ENCODE measurements at places on chromosomes 1 and 21.

- no peak for DNase-seq
Measured at GRCh38 chr1:231872461-231872910, 245.9 kb downstream of the DISC1 start.

DNA sequence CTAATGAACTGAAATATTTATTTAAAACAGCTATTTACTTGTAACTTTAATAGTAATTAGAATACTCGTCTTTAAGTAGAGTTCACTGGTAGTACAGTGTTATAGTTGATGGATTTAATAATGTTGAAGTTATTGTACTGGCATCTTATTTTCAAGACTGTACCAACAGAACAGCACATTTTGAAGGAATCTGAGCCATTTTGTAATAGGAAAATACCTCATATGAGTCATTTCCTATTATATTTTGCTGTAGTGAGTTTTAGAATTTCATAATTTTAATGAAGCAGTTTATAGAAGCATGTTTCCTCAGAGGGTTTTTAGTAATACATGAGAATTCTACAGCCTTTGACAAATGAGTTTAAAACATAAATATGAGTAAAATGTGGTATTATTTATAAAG lies 258.3 kb downstream of the OLFM3 start:
- DNase-seq = no peak

DNA sequence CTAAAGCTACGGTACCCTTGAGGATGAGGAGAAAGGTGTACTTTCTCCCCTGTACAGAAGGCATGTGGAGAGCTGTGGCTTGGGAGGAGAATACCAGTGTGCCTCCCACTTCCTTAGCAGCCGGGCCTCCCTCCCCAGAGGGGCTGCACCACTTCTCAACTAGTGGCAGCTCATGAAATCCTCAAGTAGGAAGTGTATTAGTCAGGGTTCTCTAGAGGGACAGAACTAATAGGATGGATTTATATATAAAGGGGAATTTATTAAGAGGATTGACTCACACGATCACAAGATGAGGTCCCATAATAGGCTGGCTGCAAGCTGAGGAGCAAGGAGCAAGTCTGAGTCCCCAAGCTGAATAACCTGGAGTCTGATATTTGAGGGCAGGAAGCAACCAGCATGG lies 53.1 kb upstream of the PPP2R5A start:
- no peak for DNase-seq

GRCh38 chr21:37748351-37748750 lies 167.9 kb downstream of the KCNJ6 start:
- DNase-seq = no peak

GRCh38 chr1:199452627-199453026 lies 574.9 kb upstream of the NR5A2 start:
- DNase-seq = no peak

- no peak for DNase-seq
Measured at GRCh38 chr1:7224644-7225043, 439.4 kb downstream of the CAMTA1 start.

- no peak for DNase-seq
Measured at GRCh38 chr1:184370850-184371249, 16.0 kb upstream of the C1orf21 start.

GRCh38 chr1:180343921-180344769 lies 114.1 kb downstream of the LHX4 start:
- no peak for DNase-seq

DNA sequence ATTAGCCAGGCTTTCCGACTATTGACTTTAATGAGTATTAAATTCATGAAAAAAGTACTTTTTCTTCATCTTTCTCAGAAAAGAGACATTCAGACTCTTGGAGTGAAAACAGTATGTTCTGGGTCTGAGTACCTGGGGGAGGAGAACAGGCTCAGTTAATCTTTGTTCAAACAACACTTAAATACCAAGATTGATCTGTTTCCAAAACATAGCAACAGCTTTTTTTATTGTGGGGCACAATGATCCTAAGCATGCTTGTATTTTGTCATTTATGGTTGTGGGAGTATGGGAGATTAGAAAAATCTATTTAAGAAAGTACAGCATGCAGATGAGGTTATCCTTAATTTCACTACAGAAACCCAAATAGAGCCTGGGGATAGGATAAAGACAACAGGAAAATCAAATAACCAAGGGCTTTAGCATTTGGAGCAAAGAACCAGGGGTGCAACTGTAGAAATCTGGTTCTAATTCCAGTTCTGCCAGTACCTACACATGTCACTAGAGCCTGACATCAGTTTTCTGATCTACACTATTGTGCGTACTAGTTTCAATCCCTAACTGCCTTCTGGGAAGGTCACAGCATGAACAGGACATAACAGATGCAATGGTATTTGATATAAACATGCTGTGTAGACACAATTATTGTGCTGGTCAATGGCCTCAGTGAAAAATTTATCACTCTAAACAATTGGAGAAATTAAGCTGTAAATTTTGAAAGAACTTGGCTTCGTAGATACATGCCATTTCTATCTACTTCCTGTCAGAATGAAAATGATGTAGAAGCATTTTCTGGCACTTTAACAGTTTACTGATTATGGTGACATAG lies 91.2 kb downstream of the KCNK1 start:
- no peak for DNase-seq

- DNase-seq = no peak
Measured at GRCh38 chr1:188599313-188599712, 1770.6 kb downstream of the PLA2G4A start.

GRCh38 chr1:233518344-233518743 lies 95.6 kb upstream of the KCNK1 start:
- DNase-seq = peak; percentile 5

DNA sequence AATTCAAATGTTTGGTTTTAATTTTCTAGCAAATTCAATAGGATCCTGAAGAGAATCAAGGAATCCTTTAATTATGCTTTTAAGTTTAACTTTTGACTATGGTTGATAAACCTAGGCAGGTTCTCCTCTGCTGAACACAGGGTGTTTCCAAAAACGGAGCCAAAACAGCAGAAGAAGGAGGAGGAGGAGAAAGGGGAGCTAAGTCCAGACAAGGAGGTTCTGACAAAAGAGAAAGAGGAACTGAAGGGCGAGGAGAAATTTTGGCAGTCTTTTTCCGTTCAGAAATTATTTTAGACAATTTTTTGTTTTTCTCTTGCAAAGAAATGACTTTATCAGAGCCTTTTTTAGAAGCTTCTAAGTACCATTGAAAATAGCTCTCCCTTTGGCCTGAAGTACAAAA lies 33.2 kb upstream of the FNBP1L start:
- DNase-seq = no peak

GRCh38 chr1:228343191-228343661 lies 63.4 kb downstream of the TRIM11 start:
- no peak for DNase-seq

GRCh38 chr1:244751271-244751895 lies 84.1 kb upstream of the COX20 start:
- DNase-seq = no peak

DNA sequence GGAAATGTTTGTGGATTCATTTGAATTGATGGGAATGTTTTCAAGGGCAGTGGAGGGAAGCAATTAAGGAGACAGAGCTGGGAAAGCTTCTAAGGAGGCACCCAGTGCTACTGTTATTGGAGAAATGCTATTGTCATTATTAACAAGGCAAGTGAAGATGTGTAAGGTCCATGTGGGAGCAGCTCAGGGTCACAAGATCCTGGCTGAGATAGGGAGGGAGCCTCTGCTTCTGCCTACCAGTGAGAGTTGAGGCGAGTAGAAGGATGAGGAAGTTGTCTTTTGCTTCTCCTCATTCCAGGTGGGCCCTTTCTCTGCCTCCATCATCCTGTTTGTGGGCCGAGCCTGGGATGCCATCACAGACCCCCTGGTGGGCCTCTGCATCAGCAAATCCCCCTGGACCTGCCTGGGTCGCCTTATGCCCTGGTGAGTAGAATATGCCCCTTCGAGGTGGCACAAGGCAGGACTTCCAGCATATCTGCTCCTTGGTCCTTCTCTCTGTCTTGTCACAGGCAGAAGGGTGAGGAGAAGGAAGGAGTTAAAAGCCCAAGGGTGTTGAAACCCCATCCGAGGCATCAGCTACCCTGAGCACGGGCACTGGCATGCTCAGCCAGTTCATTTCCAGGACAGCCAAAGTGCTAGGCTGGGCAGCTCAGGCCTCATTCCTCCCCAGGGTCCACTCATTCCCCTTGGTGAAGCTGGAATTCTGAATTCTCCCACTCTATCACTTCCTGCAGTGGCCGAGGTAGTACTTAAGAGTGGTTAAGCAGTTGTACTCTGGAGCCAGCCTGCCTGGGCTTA lies 3.7 kb downstream of the MFSD2A start:
- no peak for DNase-seq

GRCh38 chr1:220786057-220786336 lies 716 bp upstream of the MTARC1 start:
- DNase-seq = no peak

DNA sequence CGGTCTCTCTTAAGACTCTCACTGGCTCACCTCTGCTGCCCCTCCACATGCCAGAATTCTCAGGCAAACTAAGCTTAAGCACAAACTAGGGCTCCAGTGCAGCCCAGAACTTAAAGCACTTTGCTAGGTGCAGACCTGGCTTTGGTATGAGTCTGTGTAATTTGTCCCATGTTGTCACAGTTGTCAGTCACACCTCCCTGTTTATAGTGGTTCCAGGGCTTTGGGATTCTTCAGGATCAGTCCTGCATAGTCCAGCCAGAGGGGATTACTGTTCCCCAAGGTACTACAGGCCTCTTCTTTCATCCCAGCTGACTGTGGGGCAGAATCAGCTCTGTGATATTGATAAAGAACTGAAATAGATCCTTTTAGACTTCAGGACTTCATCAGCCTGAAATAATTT lies 105.0 kb upstream of the UBE2U start:
- no peak for DNase-seq

DNA sequence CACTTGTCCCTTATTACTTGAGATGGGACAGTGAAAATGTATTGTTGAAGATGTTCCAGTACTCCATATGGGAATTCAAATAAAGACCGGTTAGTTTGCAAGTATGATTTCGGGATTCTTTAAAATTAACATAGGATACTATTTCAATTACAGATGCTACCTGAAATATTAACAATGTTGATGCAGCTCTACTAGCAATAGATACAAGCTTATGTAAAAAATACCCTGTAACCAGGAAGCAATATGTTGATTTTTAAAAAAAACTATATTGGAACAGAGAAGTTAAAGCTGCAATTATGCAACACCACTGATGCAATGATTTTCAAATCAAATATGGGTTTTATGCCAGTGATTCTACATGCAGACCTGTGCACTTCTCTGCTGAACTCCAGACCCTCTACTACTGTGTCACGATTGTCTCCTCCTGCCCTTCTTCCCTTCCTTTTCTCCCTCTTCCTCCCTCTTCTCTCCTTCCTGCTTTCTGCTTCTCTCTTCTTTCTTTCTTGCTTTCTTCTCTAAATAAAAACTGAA lies 179.2 kb downstream of the ATP6V1G3 start:
- DNase-seq = no peak

DNA sequence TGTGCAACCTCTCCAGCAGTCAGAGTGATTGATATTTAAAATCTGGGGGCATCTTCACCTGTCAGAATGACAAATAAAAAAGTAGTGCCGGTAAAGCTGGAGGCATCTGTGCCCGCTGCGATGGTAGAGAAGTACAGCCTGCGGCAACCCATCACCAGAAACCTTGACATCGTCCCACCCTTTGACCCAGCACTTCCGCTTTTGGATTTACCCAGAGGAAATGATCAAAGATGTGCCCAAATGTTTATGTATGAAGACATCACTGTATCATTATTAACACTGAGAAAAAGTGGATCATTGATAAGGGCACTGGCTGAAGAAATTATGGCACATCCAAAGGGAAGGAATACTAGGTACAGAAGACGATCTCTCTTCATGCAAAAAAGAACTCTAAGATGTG lies 96.0 kb downstream of the PGBD5 start:
- DNase-seq = no peak

DNA sequence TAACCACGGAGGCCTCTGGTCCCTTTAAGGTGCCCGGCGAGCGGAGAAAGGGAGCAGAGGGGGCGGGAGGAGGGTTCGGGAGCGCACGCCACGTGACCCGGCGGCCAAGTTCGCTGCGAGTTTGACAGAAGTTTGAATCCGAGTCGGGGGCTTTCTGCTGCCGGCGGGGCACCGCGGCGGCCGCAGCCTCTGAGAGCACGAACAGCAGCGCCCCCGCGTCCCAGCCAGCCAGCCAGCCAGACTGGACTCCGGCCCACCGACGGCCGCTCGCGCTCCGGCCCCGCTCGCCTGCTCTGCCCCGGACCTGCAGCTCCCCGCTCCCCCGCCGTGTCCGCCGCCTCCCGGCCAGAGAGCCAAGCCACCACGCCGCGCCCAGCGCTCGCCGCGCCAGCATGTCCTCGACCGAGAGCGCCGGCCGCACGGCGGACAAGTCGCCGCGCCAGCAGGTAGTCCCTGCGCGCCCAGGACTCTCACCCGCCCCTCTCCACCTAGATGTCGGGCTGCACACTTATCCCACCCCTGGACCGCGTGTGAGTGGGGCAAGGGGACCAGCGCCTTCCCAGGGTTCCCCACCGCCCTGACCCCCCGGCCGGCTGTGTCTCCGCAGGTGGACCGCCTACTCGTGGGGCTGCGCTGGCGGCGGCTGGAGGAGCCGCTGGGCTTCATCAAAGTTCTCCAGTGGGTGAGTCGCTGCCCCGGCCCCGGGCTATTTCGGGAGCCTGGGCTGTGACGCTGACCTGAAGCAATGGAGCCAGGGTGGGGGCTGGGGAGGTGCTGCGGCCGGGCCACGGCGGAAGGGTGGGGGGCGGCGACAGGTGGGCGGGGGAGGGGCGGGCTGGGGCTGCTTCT lies at the start of gene SYPL2:
TSS of gene SYPL2 (plus strand) at position 95 of the 849 bp plus-strand sequence. CDS start at position 393, 298 bp downstream.
- DNase-seq = no peak

GRCh38 chr21:42850866-42851391 lies 28.4 kb downstream of the WDR4 start:
- peak; percentile 65 for DNase-seq

- DNase-seq = no peak
Measured at GRCh38 chr1:230237805-230238204, 170.8 kb downstream of the GALNT2 start.

- peak; percentile 58 for DNase-seq
Measured at GRCh38 chr21:45592208-45592619, 50.0 kb upstream of the SLC19A1 start.

GRCh38 chr1:220921498-220921897 lies 42.3 kb downstream of the HLX start:
- no peak for DNase-seq

DNA sequence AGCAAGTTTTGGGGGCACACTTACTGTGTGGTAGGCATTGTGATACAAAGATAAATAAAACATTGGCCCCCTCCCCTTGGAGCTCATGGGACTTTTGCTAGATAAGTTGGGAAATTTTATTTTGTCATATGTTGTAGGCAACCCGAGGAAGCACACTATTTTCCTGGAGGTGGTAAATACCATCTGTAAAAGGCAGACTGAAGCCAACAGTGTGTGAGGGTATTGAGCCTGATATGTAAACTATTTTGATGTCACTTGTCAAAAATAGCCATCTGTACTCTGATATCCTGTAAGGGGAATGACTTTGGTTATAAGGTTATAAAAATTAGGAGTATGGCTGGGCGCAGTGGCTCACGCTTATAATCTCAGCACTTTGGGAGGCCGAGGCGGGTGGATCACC lies 30.6 kb downstream of the VANGL2 start:
- no peak for DNase-seq

GRCh38 chr1:229474509-229474908 lies 33.6 kb downstream of the NUP133 start:
- no peak for DNase-seq

- no peak for DNase-seq
Measured at GRCh38 chr1:40248412-40248811, 675 bp downstream of the TMCO2 start.

All from germinal center (tissue), 1 donor.